ENCODE measurements at places on chromosomes 16 and 17.

DNA sequence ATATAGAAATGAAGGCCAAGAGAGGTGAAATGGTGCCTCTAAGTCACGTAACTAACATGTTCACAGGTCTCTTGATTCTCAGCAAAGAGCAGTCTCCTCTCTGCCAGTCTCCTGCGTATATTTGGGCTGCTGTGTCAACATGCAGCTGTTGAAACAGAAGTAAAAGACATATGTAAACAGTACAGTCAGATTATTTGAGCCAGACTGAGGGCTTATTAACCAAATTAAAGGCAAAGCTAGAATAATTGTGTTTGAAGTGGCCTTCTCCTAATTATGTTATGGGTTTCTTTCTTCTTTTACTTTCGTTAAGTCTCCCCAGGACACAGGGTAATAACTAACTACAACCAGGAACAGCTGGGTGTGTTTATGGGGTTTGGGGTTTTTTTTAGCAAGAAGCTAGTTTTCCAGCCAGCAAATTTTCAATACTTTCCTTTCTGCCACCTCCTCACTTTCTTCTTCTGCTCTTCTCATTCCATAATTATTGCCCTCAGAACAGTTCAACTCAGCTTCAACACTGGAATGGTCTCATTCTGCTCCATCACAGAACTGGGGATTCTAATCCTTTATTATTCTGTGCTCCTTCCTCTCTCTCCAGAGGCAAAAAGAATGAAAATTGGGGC lies 18.4 kb downstream of the G6PC1 start:
- no peak for DNase-seq

DNA sequence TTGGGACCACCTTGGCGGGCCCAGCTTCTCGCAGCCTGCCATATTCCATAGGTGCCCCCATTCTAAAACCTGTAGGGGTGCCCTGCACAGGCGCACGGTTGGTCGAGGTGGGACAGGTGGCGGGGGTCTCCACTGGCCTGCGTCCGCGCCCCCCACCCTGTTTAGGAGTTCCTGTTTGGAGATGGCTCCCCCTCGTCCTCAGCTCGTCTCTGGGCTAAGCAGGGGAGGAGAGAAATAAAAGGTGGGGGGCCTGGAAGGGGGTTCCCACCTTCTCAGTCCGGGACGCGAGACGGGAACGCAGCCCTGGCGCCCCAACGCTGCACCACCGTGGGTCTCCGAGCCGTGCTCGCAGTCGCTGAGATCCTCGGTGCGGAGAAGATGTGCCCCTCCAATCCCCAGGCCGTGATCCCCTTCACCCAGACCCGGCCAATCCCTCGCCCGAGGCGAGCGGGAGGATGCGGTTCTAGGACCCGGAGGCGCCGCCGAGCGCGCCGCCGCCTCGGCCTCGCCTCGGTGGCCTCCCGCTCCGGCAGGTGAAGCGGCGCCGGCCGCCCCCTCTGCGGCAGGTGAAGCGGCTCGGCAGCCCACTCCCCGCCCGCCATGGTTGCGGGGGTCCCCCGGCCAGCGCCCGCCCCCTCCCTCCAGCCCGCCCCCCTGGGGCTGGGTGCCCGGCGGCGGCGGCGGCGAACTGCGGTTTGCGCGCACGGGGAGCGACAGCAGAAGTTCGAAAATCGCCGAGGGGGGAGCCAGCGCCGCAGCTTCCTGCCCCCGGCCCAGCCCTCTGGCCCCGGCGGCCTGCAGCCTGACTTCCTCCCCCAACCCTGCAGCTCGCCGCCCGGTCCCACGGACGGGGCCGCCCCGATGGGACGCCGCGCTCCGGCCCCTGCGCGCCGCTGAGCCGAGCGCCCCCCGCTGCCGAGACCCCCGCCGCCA lies at the start of gene FMNL1:
FMNL1 (plus strand) TSS at position 805 of the 933 bp plus-strand sequence. CDS start 240 bp downstream, outside the sequence.
- no peak for DNase-seq

DNA sequence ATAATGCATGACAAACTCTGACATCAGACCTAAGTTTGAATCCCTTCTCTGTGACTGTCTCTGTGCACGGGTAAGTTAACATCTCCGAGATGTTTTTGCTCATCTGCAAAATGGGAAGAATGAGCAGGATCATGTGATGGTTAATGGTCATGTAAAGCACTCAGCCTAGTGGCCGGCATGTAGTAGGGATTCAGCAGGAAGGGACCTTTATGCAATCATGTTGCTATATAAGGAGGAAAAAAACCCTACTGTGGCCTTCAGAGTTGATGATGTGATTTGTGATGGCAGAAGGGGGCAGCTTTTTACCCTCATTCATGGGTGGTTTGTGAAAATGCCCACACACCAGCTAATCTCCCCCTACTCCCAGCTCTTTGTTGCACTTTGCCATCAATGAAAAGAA lies 24.1 kb downstream of the CLEC16A start:
- no peak for DNase-seq

DNA sequence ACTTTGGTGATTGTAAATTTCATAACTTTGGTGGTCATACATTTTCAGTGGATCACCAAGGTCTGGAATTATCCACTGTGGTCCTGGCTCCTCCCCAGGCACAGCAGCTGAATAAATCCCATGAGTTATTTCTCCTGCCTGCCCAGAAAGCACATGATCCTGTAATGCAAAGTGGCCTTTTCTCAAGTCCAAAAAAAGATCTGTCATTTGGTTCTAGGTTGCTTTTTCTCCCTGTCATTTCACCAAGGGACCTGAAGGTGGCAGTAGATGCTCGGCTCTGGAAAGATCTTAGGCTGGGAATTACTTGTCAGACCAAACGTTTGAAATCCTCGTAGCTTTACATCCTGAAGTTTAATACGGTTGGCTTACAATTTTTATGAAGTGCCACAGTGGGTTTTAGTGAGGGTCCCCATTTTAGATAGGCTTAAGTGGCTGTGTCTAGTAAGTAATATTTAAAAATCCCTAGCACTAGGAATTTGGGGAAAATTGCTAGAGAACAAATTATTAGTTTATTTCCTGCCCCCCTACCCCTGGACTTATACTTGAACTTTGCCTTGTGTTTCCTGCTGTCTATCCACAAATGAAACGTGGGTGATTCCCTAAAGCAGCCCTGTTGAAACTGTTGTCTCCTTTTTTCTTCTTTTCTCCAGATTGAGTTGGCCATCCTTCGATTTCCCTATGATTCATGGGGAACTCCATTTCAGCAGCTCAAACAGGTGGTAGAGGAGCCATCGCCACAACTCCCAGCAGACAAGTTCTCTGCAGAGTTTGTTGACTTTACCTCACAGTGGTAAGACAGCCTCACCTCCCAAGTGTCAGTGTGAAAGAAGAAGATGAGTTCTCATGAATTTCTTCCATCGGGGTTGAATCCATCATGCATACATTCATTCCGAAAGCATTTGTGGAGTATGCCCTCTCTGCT lies 111.7 kb downstream of the MAP2K6 start:
- peak; percentile 52 for DNase-seq

Data from mammary epithelial cell (primary cell).